Stimulated activated CD8-positive, alpha-beta memory T cell treated with anti-CD3 and anti-CD28 coated beads, Interleukin-4, amount 100 ng/mL, for 1 hour (primary cell): ENCODE measurements at places on chromosomes 5 and 9.

DNA sequence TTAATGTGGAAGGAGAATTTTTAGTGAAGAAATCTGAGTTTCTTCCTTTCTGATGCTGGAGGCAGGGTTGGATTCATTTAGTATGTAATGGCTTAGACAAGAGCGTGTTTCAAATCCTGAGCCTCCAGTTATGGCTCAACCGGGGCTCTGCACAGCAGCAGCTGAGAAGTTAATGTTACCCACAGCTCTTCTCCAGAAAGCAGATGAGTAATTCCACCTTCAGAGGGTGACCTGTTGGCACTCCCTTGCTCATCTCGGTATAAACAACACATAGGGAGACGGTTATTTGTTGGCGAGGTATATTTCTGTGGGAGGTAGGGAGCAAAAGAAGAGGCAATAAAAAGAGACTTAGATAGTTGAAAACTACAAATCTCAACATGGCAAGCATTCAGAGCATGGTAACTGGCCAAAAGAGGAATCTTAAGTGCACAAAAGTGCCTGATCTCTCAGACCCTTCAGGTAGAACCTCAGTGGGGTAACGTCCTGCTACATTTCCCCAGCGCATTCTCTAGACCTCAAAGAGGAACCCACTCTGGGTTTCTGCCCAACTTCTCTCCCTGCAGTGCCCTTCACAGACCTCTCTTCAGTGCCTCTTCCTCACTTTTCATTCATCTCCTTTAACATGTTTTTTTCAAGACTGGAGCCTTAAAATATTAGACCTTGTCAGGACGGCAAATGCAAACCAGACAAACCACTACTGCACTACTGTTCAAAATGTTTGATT lies 417.5 kb upstream of the ADAMTSL1 start:
- DNase-seq, result no peak

DNA sequence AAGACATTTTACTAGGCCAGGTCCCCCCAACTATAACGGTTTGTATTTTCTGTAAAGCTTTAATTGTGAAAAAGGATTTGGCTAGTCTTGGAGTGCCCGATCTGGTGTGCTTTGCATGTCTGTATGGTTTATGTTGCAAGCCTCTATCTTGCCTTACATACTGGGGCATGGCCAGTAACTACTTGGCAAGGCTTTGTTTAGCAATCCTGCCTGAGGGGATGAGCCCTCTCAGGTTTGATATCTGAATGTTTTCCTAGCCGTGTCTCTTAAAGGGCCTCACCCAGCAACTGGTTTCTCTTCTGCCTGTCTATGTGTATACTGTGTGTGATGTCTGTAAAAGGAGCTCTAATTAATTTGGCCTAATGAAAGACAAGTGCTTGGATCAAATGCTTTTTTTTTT lies 61.3 kb upstream of the SPINK5 start:
- no peak for DNase-seq

GRCh38 chr9:91832322-91832721 lies 117.7 kb downstream of the ROR2 start:
- no peak for DNase-seq

DNA sequence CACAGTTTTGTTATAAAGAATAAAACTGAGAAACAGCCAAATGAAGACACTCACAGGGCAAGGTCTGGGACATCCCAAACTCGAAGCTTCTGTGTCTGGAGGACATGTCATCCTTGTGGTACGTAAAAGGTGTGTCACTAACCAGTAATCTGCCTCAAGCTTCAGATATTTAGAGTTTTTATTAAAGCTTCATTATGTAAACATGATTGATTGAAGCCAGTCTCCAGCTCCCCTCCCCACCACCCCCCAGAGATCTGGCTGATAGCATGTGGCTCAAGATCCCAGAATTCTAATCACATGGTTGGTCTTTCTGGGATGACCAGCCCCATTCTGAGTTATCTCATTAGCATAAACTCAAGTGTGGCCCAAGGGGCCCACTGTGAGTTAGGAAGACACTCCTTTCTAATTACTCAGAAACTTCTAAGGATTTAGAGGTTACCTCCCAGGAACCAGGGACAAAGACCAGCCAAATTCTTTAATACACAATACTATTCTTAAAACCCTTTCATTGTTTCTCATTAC lies 31.4 kb upstream of the ERAP1 start:
- DNase-seq, result no peak

GRCh38 chr5:2113348-2114131 lies 230.8 kb upstream of the IRX4 start:
- DNase-seq, result no peak

GRCh38 chr9:91840469-91840868 lies 109.6 kb downstream of the ROR2 start:
- no peak for DNase-seq

- DNase-seq, result no peak
Observed at GRCh38 chr5:124628721-124629596, 117.5 kb downstream of the ZNF608 start.

GRCh38 chr9:82206490-82206889 lies 217.9 kb downstream of the SPATA31D1 start:
- DNase-seq, result no peak

- DNase-seq, result no peak
Observed at GRCh38 chr5:169128679-169129078, 172.3 kb downstream of the SLIT3 start.

GRCh38 chr9:134987376-134987775 lies 69.7 kb upstream of the FCN1 start:
- no peak for DNase-seq

GRCh38 chr9:121474231-121474947 lies 25.3 kb downstream of the GGTA1 start:
- DNase-seq, result no peak

DNA sequence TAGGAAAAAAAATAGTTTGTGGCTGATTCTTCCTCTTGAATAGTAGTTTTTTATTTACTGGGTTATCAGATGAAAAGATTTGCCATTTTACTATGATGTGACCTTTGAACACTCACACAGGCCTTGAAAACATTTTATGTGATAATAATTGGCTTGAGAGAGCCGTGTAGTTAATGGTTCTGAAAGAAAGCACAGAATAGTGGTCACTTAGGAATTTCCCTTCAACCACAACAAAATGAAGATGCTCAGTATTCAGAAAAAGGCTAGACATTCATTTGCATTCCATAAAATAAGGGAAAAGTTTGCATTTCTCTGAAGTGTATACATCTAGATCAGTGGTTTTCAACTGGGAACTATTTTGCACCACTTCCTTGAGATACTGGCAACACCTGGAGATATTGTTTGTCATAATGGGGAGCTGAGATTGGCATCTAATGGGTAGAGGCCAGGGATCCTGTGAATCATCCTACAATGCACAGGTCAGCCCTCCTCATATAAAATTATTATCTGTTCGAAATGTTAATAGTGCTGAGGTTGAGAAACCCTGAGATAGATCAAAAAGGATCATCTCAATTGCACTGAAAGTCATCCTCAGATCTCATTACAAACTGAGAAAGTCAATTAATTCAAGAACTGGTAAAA lies 446.4 kb upstream of the CCNG1 start:
- DNase-seq, result no peak

GRCh38 chr5:80816590-80816989 lies 143.6 kb upstream of the RASGRF2 start:
- DNase-seq, result no peak

GRCh38 chr5:116032991-116033390 lies 719 bp downstream of the ARL14EPL start:
- no peak for DNase-seq

DNA sequence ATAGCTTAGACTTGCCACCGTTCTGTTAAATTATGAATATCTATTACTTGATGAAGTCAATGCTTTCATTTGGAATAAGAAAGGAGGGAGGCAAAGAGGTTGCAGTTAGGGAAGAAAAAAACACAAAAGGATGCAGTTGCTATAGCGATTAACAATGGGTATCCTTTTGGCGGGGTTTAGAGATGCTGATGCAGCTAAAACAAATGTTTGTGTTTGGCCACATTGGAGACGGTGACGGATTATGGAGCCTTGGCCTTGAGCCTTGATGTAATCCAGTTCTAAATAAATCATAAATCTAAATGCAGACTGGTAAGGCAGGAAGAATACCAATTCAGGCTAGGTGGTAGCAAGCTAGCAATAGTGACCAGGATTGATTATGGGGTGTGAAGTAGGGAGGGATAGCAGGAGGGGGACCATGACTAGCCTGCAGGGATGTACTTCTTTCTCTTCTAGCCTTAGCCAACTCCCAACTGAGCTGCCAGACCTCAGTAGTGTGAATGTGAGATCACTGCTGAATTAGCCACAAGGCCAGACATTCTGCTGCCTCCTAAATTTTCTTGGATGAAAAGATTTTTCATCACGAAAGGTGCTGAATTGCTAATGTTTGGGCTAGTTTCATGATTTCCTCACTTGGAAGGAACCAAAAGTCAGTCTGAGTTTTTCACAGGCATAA lies 160.3 kb downstream of the TLR4 start:
- DNase-seq, result no peak

DNA sequence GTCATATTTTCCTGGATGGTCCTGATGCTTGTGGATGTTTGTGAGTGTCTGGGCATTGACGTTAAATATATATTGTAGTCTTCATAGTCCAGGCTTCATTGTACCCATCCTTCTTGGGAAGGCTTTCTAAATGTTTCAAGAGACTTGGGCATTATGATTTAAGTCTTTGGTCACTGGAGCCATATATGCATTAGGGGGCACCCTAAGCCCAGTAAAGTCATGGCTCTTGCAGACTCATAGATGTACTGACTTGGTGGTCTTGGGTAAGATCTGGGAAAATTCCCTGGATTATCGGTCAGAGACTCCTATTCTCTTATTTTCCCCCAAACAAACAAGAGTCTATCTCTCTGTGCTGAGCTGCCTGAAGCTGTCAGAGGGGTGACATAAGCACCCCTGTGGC lies 271.1 kb downstream of the TRIM36 start:
- no peak for DNase-seq

DNA sequence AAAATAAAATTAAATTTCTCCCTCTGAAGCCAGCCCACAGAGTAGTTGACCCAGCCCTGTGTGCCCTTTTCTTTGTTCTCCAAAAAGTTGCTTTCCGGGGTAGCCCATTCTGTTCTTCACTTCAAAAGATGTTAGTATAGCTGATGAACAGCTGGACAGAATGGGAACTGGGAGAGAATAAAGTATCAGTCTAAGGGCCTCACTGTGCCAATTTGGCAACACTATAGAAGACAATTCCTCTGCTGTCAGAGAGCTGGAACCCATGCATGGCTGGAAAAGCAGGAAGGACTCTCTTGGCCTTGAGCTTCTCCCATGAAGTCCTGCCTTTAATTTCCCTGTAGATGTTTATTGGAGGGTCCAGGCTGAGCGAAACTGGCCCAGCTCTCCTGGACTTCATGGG lies 11.0 kb upstream of the TNFSF8 start:
- DNase-seq, result no peak

DNA sequence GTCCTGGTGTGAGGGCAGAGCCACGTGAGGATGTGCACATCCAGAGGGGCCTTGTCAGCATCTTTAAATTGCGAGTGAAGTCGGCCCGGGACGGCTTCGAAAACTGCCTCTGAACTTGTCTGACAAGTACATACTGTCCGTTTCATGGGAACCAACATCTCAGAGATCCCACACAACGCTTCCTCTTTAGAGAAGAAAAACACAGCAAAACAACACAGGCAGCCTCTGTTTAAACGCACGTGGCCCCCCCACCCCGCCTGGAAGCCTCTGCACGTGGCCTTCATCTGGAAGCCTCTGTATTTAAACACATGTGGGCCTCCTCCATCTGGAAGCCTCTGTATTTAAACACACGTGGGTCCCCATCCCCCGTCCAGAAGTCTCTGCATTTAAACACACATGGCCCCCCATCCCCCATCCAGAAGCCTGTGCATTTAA lies 29.2 kb downstream of the CEP72 start:
- DNase-seq, result no peak

GRCh38 chr9:87667164-87667738 lies 58.7 kb upstream of the CTSL start:
- no peak for DNase-seq

GRCh38 chr5:88172847-88173758 lies 95.5 kb downstream of the TMEM161B start:
- no peak for DNase-seq

DNA sequence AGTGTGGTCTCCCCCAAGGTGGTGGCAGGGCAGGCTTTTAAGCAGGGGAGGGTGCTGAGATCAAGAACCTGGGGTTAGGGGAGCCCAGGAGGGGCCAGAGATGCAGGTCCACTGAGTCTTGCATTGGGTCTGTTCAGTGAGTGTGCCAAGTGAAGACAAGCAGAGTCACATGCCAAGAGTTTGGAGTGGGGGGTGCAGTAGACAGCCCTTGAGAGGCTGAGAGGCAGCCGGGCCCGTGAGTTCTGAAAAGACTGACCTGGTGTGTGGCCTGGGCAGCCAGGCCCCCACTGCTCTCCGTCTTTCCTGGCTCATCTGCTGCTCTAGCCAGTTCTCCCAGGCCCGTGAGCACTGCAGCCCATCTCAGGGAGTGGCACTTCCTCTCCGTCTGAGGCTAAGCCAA lies 120.0 kb downstream of the DAB2IP start:
- DNase-seq, result no peak

DNA sequence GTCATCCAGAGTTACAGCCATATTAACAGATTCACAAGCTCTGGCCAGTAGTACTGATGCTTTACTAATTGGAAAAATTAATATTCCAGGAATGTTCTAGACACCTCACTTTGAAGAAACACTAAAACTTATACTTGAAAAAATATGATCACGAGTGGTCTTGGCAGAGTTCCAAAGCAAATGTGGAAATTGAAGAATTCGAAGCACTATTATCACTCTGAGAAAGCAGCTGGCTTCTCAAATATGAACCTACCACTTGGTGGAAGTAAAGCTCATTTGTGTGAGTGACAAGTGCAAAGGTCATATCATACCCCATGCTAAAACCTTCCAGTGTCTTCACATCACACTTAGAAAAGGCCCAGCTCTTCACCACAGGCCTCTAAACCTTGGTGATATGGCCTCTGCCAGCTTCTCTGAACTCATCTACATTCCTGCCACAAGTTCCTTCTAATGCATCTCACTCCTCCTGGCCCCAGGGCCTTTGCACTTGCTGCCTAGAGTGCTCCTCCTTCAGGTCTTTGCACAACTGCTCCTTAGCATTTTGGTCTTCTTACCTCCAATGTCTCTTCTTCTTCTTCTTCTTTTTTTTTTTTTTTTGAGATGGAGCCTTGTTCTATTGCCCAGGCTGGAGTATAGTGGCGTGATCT lies 175.7 kb upstream of the SMIM23 start:
- DNase-seq, result no peak

DNA sequence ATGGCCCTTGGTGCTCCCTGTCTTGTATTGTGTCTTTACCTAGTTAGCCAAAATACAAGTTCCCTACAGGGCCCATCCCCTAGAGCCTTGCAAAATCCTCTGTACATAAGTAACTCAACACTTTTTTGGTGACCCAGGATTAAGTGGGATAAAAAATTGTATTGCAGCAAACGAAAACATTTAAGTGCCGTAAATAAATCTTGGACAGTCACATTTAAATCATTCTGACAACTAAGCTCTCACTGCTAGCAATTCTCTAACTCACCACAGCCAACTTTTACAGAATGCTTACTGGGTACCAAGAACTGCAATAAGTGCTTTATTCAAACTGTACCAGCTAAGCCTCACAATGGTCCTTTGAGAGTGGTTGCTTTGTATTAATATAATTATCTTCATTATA lies 56.6 kb downstream of the GNAQ start:
- no peak for DNase-seq

- DNase-seq, result no peak
Observed at GRCh38 chr9:109812331-109812730, 32.3 kb downstream of the PALM2AKAP2 start.

GRCh38 chr5:53023969-53024368 lies 34.8 kb downstream of the ITGA2 start:
- no peak for DNase-seq

- no peak for DNase-seq
Observed at GRCh38 chr9:89495824-89496560, 1.9 kb downstream of the SEMA4D start.

- DNase-seq, result no peak
Observed at GRCh38 chr5:111737716-111738115, 19.3 kb downstream of the NREP start.
